ENCODE measurements at places on chromosomes 1 and 21.

GRCh38 chr1:163459539-163459938, 137.8 kb downstream of the NUF2 start:
- DNase-seq = no peak

DNA sequence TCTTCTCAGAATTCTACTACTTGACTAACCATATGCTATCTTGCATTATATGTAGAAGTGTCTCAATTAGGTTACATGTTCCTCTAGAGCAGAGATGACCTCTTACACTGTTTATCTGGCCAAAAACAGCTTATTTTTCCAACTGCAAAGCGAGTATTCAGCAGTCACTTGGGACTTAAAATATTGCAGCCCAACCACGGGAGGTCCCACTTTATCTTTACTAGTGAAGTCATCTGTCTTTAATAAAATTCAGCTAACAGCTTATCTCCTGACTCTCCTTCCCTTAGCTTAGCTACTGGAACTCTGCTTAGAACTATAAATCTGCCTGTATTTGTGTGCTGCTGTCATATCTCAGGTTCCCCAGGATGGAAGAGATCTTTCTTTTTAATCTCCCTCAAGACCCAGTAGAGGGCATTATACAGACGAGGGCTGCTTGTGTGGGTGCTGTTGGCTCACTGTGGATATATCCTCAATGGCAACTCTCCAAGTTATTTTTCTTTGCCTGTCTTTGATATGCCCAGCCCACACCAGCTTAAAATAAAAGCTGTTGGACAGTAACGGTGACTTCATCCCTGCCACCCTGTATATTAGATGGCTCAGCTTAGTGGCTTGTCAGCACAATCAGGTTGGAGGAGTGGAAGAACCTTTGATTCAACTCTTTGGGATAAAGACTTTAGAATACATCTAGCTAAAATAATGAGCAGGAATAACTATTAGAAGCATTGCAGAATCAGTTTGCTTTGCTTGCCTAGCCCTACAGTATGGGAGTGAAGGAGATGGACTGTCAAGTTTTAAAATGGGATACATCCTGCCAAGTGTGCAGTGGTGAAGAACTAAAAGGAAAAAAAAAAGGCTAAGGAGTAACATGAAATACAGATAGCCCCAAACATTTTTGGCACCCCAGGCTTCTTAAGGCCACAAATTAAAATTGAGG, 9.6 kb downstream of the ENSA start:
- DNase-seq = no peak

DNA sequence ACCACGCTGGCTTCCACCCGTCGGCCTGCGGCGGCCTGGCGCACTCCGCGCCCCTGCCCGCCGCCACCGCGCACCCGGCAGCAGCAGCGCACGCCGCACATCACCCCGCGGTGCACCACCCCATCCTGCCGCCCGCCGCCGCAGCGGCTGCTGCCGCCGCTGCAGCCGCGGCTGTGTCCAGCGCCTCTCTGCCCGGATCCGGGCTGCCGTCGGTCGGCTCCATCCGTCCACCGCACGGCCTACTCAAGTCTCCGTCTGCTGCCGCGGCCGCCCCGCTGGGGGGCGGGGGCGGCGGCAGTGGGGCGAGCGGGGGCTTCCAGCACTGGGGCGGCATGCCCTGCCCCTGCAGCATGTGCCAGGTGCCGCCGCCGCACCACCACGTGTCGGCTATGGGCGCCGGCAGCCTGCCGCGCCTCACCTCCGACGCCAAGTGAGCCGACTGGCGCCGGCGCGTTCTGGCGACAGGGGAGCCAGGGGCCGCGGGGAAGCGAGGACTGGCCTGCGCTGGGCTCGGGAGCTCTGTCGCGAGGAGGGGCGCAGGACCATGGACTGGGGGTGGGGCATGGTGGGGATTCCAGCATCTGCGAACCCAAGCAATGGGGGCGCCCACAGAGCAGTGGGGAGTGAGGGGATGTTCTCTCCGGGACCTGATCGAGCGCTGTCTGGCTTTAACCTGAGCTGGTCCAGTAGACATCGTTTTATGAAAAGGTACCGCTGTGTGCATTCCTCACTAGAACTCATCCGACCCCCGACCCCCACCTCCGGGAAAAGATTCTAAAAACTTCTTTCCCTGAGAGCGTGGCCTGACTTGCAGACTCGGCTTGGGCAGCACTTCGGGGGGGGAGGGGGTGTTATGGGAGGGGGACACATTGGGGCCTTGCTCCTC, 1.9 kb downstream of the OLIG2 start:
- DNase-seq = no peak

- no peak for DNase-seq
Measured at GRCh38 chr21:45827881-45828579, 153.5 kb upstream of the COL6A1 start.

GRCh38 chr1:95309031-95309471, 75.0 kb downstream of the RWDD3 start:
- no peak for DNase-seq

DNA sequence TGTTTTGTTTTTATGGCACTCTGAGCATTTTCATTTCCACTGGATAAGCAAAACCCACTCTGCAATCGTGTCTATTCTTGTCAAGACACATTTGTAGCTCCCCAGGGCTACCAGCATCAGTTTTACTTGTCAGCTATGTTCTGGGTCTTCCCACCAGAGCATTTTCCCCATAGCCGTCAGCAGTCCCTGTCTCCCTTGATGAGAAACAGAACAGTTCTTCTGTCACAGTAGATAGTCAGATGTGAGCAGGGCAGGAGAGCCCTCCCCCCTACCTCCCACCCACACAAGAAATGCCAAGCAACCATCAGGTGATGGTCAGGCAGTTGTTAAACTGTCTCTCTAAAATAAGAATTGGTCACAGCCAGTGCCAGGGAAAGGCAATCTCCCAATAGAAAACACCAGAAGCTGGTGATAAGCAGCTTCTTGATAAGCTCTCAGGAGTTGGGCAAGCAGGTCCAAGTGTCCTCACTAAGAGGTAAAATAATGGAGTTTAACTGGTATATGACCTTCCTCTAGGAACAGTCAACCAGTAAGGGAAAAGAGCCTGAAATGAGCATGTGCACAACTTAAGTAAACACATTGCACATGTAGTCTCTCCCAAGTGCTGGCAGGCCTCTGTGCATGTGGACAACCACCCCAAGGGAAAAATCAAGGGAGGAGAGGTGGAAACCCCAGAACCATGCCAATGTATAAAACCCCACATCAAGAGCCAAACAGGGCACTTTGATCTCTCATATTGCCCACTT, 208.2 kb downstream of the S1PR1 start:
- no peak for DNase-seq

DNA sequence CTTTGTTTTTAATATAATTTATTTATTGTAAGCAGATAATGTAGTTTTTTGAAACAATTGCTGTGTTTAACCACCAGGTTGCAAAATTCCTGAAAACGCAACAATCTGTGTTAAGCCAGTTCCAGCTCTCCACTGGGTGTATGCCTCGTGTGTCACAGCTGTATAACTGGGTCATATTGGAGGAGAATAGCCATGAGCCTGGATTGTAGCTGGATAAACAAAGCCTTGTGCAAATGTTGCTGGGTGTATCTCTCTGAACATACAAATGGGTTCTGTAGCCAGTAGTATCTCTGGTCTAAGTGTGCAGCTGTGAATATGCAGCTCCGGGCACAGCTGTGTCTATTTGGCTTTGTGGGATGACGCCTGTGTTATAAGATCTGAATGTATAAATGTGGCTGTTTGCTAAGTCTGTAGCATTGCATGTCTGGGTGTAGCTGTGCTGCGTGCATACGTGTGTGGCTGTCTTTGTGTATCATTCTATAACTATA, 2.8 kb downstream of the TCEA3 start:
- no peak for DNase-seq

All from activated naive CD4-positive, alpha-beta T cell treated with anti-CD3 and anti-CD28 coated beads, Interleukin-2, amount 10 ng/mL, durations not matched to agents 7 days and 5 days (primary cell).